ENCODE measurements at places on chromosomes 12 and 14.

DNA sequence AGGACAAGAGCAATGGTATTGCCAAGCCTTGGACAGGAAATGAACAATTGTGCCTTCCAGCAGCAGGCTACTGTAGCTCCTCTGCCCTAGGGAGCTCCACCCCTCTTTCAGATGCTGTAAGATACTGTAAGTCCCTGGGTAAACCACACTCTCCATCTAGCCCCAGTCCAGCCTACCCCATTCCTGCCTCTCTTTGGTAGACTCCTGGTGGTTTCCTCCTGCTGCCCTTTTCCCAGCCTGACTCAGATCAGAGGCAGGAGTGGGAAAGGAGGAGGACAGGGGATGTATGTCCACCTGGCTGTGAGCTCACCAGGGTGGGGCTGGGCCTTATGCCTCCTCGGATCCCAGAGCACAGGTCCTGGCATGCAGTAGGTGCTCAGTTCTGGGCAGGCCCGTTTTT, 174.6 kb downstream of the ESRRB start:
- peak; percentile 100 for DNase-seq

DNA sequence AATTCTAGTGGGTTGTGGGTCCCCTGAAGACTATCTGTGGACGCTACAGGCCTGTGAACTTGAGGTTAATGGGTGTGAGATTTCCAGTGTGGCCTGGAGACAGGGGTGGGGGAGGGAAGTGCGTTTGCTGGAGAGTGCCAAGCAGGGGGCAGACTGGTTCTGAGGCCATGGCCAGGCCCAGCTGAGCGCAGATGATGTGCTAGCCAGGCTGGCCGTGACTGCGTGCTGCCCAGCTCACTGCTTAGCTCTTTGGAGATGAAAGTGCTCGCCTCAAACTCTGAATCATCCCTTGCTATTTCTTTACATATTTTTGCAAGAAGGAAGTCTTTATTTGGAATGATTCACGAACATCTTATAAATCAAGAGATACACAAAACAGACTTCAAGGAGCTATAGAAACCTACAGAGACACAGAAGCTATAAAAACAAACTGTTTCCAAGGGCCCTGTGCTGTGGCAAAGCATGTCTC, 75.2 kb upstream of the PLEKHG3 start:
- peak; percentile 88 for DNase-seq

DNA sequence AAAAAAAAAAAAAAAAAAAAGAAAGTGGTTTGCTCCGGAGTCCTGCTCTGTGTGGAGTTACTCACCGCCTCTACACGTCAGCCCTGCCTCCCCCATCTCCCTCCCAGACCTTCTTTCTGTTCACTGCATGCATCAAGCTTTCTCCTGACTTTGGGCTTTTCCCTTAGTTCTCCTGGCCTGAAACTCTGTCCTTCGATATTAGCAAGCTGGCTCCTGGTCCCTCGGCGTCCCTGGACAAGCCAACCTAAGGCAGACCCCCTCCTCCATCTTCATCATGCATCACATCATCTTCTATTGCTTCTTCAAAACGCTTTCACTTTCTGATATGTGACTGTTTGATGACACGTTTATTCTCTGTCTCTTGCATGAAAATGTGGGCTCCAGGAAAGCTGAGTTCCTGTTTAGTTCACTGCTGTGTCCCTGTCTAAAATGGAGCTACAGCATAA, 40.6 kb downstream of the SLC15A4 start:
- DNase-seq, result no peak

GRCh38 chr14:43308421-43309110, 1198.5 kb downstream of the FSCB start:
- DNase-seq, result no peak

- peak; percentile 85 for DNase-seq
These were observed 14.1 kb upstream of the TMEM119 start for GRCh38 chr12:108611884-108612415.

- DNase-seq, result peak; percentile 8
These were observed 47.3 kb downstream of the PRKAB1 start for GRCh38 chr12:119715268-119715620.

DNA sequence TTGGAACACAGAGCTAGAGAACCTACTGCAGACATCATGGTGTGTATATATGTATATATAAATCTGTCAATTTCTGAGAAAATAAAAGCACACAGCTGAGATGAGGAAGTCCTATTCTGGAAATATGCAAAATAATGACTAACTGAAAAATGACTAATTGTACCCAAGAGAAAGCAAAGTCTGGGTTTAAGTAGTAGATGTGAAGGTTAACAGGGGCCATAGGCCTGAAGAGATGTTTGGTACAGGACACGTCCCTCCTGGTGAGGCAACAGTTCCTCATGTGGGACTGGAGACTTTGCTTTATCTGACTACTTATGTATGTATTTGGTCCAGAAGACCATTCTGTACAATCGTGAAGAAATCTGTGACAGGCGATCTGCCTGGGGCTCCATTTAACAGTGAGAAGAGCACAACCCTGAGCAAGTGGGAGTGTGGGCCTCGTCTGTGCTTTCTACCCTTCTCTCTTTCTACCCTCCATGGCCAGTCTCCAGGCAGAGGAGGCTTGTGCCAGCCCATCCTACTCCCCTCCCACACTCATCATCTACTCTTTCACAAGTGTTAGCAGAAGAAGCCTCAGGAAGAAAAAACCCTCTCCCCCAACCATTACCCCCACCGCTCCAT, 67.5 kb downstream of the SLC41A2 start:
- no peak for DNase-seq
